ENCODE measurements at places on chromosomes 16 and 17.

GRCh38 chr16:77790009-77790372 lies 1.6 kb downstream of the VAT1L start:
- DNase-seq: no peak

GRCh38 chr16:65196420-65197075 lies 74.7 kb upstream of the CDH11 start:
- DNase-seq: no peak

GRCh38 chr17:67615736-67616135 lies 102.0 kb upstream of the NOL11 start:
- DNase-seq: no peak

GRCh38 chr17:64968652-64969501 lies 49.6 kb upstream of the LRRC37A3 start:
- DNase-seq: no peak

- DNase-seq: no peak
Measured at GRCh38 chr16:13587181-13587580, 332.8 kb upstream of the ERCC4 start.

- no peak for DNase-seq
Measured at GRCh38 chr16:2090777-2091546, 43.2 kb downstream of the TSC2 start.

DNA sequence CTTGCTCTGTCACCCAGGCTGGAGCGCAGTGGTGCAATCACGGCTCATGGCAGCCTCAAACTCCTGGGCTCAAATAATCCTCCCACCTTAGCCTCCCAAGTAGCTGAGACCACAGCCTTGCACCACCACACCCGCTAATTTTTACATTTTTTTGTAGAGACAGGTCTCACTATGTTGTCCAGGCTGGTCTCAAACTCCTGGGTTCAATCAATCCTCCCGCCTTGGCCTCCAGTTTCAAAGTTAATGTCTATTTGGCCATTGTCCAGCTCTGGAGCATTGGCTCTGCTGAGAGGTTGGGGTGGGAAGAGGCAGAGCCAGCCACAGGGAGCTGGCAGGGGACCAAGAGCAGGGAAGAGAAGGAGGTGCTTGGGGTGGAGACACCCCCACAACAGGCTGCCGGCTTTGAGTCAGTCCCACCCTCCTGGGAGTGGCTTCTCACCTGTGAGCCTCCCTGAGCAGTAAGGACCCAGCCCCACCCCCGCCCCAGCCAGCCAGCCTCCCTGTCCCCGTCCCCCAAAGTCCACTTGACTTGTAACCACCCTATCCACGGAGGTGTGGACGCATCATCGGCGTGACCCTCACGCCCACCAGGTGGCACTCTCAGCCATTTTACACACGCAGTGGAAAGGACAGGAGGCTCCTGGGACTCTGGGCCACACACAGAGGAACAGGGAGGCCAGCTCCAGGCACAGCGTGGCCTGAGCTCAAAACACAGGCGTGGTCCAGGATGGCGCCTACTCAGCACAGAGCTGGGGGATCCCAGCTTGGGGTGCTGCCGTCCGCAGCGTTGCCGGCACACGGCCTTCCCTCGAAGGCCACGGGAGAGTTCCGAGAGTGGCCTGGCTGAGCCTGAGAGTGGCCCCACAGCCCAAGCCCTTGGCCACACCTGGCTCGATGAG lies 22.8 kb upstream of the PVALEF start:
- DNase-seq: peak; percentile 78

- DNase-seq: no peak
Measured at GRCh38 chr16:76801357-76801756, 389.6 kb upstream of the MON1B start.

- DNase-seq: peak; percentile 15
Measured at GRCh38 chr17:51580869-51581268, 320.5 kb downstream of the UTP18 start.

GRCh38 chr16:56814537-56815432 lies 50.2 kb upstream of the SLC12A3 start:
- no peak for DNase-seq

GRCh38 chr17:71825687-71826086 lies 295.1 kb upstream of the SOX9 start:
- DNase-seq: no peak

- no peak for DNase-seq
Measured at GRCh38 chr17:49224997-49225337, 5.6 kb downstream of the PHOSPHO1 start.

- DNase-seq: no peak
Measured at GRCh38 chr17:30576326-30576861, 99.2 kb downstream of the GOSR1 start.

DNA sequence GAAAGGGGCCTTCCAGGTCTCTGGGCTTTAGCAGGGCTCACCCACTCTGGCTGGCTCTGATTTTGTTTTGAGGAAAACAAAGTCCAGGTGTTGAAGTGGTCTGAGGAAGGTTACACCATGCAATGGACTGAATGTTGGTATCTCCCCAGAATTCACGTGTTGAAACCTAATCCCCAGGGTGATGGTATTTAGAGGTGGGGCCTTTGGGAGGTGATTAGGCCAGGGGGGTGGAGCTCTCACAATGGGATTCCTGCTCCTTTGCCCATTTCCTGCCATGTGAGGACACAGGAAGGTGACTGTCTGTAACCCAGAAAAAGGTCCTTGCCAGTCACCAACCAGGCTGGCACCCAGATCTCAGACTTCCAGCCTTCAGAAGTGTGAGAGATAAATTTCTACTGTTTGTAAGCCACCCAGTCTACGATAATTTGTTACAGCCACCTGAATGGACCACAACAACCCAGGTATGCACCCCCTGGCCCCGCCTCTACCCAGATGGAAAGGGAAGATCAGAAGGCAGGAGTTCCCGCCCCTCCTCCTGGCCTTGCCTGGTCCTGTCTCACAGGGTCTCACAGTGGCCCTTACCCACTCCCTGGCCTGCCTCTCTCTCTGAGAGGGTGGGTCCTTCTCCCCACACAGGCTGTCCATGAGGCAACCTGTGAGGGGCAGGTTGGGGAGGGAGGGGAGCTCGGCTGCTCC lies 32.0 kb downstream of the LRRC75A start:
- DNase-seq: no peak

- no peak for DNase-seq
Measured at GRCh38 chr17:28495635-28496034, 10.5 kb upstream of the FOXN1 start.

DNA sequence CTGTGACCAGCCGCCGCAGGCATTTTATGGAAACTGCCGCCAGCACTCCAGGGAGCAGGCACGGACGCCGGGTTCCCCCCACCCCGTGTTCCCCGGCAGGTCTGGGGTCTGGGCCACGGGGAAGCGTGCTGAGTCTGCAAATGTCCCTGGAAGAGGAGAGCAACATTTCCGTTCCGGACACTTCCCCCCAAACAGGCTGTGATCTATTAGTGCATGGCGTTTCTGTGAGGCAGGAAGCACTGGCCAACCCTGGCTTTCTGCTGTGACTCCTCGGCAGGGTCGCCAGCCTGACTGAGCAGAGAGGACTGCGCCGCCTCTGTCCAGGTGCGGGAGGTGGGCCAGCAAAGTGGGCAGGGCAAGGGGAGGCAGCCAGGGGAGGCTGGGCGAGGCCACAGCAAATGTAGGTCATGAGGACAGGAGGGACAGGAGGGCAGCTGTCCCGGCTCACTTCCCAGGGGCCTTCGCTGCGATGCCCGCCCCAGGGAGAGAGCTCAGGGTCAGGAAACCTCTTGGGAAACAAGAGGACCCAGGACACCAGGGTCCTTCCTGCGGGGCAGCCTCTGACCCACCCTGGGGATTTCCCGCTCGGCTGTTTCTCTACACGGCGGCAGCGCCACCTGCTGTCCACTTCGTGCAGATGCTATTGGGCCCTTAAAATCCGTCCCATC lies 9.5 kb downstream of the FOXF1 start:
- peak; percentile 33 for DNase-seq

DNA sequence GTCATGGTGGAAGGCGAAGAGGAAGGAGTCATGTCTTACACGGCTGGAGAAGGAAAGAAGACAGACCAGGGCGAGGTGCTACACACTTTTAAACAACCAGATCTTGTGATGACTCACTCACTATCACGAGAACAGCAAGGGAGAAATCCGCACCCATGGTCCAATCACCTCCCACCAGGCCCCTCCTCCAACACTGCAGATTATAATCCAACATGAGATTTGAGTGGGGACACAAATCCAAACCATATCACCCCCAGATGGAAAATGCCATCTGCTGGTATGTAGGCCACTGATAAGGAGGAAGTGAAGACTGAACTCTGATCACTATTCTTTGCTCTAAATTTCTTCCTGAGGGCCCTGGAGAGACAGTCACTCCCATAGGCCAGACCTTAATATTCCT lies 7.5 kb upstream of the ITGAX start:
- DNase-seq: no peak

- no peak for DNase-seq
Measured at GRCh38 chr17:13740686-13741085, 139.0 kb upstream of the HS3ST3A1 start.

DNA sequence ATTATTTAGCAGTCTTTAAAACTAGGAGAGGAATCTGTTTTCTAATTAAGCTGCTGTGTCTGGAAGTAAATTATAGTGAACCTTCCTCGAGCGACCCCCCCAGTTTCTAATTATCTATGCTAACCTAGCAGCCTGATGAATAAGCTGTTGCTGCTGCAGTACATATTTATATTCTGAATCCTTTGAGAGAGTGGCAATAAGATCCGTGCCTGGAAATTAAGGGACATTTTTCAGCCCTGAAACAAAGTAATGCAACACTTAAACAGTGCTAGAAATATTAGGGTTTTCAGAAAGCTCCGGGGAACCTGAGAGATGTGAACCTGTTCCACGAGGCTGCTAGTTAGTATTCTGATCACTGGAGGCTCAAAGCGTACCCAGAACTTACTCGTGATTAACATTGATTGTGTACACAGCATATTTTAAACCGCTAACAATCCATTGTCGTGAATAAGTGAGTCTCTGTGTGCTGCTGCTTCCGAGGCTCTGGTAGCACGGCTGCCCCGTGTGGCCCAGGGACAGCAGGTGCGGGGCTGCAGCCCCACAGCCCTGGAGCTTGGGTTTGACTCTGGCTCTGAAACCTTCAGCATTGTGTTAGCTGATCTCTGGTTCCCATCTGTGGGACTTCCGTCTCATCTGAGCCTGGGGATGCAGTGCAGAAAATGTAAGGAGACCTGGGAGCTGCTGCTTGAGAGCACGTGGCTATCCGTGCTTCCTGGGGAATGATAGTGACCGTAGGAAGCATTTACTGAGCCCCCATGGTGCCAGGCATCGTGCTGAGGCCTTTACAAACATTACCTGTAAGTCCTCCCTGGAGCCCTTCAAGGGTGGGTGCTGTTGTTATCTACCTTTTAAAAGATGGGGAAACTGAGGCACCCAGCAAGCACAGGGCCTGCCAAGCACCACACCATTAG lies 190.9 kb upstream of the CHMP6 start:
- DNase-seq: no peak

DNA sequence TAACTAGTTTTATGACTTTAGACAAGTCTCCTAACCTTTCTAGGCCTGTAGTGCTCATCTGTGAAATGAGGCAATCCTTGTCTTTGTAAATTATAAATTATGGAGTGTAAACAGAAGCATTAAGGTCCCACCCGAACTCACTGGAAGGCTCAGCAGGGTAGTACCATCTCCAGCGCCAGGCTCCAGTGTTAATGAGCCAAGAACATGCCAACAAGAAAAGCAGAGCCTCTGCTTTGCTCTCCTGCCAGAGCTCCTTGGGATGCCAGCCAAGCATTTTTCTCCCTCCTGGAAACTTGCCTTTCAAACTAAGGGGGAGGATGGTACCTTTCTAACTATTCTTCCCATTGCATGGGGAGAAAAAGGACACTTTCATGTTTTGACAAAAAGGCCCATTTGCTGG lies 14.9 kb downstream of the LIMD2 start:
- no peak for DNase-seq

DNA sequence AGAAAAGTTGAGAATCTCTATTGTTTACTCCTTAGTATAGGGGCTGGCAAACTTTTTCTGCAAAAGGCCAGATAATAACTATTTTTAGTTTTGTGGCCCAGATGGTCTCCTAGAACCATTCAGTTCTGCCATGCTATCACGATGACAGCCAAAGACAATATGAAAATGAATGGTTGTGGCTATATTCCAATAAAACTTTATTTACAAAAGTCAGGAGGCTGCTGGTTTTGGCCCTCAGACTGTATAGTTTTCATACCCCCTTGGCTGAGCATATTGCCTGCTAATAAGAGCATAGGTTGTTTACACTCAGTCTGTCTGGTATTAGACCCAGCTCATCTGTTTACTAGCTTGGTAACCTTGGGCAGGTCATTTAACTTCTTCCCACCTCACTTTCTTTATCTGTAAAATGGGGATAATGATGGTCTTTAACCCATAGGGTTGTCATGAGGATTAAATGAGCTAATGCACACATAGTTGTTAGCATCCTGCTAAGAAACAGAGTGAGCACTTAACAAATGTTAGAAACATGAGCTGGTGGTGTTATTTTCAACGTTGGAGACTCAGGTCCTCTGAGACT lies 156.3 kb downstream of the MSI2 start:
- DNase-seq: no peak

DNA sequence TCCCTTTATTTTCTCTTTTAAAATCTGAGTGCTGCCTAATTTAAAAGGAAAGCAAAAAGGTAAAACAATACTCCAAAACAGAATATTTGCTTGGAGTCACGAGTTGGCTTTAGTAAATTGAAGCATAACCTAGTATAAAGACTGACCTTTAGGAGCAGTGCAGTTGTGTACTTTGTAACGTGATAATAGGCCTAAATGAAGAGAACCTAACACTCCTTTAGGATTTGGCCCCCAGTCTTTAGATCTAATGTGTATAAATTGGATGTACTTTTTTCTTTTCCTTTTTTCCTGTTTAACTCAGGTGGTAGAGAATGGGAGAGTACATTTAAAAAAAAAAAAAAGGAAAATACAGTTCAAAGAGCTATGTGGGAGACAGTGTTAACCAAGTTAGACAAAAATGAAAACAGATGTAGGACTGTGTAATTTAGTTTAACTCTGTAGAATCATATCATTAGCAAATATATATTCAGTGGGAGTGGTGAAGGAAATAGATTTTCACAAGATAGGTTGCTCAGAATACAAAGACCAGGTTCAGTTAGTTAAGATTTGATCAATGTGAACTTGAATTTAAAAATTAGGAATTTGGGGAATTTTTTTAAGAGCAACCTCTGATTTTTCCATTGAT lies 16.8 kb downstream of the CPD start:
- DNase-seq: no peak

GRCh38 chr17:57584050-57584551 lies 161.0 kb downstream of the CCDC182 start:
- DNase-seq: no peak

- DNase-seq: no peak
Measured at GRCh38 chr16:84768061-84768807, 51.6 kb upstream of the CRISPLD2 start.

DNA sequence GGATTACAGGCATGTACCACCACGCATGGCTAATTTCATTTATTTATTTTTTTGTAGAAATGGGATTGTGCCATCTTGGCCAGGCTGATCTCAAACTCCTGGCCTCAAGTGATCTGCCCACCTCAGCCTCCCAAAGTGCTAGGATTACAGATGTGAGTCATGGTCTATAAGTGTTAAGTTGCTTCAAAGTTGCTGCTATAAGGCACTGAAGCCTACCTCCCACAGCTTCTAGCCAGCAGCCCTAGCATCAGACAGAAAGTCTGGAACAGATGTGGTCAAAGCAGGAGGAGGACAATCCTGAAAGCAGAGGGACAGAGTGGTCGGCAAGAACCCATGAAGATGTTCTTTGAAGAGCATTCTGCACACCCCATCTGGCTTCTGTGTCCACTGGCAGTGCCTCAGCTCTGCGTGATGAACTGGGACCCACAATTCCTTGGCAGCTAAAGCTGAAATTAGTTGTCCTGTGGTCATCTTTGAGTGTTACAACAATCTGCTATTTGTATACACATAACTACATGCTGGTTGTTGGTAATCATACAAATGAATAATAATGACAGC lies 11.2 kb downstream of the MAP3K14 start:
- DNase-seq: no peak
